ENCODE measurements at places on chromosomes 7 and 10.

DNA sequence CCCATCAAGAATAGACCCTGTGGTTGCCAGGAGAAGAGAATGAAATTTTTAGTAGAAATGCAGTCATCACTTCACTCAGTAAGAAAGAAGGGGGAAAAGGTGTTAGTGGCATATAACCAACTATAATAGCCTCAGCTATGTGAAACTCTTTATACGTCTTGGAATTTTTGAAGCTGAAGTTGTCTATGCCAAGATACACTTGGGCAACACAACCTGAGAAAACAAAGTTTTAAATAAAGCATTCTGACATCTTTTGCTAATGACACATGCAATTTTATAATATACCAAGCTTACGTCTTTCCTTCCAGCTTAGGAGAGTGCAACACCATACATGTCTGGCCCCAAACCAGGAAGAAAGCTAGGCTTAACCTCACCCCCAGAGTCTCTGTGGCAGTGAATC, 40.8 kb upstream of the ZNF438 start:
- DNase-seq = no peak

- no peak for DNase-seq
These were observed 97.9 kb upstream of the STEAP1B start for GRCh38 chr7:22597844-22598243.

DNA sequence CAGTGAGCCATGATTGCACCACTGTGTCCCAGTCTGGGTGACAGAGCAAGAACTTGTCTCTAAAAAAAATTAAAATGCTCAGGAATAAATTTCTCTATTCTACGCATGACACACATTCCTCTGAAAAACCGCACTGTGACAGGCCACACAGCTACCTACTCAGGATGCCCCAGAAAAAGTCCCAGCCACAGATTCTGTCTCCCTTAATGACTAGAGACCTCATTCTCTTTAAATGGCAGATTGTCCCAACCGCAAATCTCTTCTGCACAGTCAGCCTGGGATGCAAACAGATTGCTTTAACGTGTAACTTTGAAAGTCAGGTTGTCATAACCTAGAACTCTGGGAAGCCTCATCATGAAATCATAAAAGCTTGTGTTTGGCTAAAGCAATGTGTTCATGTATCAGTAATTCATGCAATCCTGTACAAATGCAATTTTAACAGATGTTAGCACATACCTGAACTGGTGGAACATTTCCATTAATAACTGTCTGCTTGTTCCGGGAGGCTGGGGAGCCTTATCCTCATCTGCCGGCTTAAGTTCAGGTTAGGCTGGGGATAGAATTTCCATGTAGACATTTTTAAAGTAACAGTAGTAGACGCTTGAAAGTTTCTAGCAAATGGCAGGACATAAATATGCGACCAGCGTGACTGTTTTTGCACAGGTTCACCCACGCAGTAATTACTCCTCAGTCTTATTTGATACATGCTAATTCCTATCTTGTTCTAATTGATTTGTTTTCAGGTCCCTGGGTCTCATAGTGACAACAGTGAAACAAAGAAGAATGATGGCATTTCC, 26.2 kb upstream of the MSRB2 start:
- no peak for DNase-seq

GRCh38 chr7:14905764-14906163, 3.2 kb upstream of the DGKB start:
- DNase-seq = no peak

DNA sequence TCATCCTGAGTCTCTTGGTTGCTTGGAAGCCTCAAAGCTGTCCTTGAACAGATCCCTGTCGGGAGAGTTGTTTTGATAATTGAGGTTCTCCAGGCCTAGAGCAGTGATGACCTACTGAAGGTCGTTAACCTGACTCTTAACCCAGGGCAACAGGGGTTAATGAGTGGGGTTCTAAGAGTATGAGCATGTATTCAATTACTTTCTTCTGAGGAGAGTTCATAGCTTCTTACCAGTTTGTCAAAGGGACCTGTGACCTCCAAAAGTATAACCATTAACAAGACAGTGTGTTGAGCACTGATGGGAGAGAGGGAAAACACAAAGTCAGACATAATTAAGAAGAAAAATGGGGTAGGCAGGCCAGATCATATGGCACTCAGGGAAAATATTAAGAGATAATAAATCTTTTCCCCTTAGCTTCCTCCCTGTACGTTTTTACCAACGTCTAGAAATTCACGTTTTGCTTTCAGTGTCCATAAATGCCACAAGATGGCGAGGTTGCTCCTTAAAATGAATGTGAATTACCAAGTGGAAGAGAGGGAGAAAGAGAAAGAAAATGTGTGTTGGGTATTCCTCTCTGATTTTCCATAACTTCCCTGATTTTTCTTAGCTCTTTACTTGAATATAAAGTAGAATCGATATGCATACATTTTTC, 97.6 kb downstream of the SUGCT start:
- peak; percentile 53 for DNase-seq

DNA sequence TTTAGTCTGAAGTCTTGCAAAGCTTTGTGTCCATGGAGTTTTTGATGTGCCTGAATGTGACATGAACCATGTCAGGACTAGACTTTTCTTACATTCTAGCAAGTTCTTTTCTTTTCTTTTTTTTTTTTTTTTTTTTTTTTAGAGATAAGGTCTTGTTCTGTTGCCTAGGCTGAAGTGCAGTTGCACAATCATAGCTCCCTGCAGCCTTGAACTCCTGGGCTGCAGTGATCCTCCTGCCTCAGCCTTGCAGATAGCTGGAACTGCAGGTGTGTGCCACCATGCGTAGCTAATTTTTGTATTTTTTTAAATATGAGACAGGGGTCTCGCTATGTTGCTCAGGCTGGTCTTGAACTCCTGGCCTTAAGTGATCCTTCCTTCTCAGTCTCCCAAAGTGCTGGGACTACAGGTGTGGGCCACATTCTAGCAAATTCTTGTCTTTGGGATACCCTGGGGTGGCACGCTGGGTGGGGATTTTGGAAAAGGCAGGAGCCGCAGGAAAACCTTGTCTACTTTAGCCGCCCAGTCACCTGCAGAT, 152.8 kb downstream of the SVIL start:
- no peak for DNase-seq

DNA sequence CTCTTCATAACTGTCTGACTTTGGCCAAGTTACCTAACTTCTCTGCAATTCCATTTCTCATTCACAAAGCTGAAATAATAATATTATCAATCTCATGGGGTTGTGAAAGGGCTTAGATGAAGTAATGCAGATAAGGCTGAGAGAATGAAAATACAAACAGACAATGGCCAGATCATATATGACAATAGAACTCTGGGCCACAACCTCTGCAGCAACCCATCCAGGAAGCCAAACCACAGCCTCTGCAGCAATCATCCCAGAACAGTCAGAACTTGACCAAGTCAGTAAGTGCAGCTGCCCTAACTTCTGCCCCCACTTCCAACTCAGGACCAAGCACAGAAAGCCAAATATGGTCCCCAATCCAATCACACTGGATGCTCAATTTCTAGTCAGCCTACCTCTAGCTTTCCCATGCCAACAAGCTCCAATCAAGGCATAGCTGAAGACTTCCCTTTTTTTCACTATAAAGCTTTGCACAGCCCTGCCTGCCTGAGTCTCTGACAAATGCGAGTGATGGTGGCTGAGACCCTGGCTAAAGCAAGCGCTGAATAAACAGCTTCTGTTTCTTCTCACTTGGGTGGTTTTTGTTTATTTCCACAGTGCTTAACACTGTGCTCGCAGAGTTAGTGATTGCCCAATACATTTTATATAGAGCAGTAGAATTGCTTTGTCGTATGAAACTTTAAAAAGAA, 34.8 kb upstream of the TNPO3 start:
- DNase-seq = no peak

DNA sequence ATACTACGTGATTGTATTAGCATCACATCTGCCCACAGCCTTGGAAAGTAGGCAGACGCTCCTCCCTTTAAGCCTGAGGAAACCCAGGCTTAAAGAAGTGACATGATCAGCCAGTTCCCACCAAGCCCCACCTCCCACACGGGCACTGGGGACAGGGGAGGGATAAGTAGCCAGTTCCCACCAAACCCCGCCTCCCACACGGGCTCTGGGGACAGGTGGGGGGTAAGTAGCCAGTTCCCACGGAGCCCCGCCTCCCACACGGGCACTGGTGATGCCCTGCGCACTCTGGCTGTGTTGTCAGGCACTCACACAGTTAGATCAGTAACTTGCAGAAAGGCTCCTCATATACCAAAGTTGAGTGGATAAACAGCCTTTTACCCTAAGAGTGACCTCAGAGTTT, 606.8 kb downstream of the PTPRN2 start:
- no peak for DNase-seq

GRCh38 chr10:30861221-30861620, 170.4 kb downstream of the ZNF438 start:
- no peak for DNase-seq

- no peak for DNase-seq
These were observed 411 bp downstream of the BCCIP start for GRCh38 chr10:125823663-125824251.

DNA sequence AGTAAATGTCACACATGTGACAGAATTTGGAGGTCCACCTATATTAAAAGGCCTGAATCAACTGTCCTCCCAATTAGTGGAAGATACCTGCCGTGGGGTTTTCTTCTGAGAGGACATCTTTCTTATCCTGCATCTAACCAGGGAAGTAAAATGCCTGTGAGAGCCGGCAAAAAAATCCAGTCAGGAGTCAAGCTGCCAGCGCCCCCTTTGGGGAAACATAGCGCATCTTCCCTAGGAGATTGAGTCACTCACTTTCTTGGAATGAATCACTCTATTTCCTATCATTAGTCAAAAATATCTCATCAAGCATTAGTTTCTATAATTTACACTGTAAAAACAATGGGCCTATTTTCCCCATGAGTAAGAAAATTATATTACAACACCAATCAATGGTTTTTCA, 66.4 kb upstream of the ANK3 start:
- no peak for DNase-seq

DNA sequence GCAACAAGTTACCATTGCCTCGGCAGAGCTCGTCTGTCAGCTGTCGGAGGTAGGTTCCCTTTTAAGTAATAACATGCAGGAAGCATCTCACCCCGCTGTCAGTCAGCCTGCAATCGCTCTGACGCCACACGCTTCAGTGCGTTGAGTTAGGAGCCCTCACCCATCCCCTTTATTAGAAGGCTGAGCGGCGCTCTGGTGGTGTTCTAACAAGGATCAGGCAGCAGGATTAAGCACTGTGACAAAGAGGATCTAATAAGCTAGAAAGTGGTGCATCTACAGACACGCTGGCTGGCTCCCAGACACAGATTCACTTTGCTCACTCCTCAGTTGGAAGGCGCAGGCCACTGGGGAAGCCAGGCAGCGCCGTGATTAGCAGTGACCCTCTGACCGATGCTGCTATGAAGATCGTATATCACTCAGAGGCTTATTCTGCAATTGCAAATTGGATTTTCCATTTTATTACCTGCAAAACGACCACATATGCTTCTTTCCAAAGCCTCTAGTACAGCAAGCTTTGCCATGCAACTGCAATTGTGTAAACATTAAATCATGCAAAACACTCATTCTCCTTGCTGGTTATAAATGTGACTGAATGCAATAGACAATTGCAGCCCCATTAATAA, 117.7 kb downstream of the RSU1 start:
- DNase-seq = no peak

DNA sequence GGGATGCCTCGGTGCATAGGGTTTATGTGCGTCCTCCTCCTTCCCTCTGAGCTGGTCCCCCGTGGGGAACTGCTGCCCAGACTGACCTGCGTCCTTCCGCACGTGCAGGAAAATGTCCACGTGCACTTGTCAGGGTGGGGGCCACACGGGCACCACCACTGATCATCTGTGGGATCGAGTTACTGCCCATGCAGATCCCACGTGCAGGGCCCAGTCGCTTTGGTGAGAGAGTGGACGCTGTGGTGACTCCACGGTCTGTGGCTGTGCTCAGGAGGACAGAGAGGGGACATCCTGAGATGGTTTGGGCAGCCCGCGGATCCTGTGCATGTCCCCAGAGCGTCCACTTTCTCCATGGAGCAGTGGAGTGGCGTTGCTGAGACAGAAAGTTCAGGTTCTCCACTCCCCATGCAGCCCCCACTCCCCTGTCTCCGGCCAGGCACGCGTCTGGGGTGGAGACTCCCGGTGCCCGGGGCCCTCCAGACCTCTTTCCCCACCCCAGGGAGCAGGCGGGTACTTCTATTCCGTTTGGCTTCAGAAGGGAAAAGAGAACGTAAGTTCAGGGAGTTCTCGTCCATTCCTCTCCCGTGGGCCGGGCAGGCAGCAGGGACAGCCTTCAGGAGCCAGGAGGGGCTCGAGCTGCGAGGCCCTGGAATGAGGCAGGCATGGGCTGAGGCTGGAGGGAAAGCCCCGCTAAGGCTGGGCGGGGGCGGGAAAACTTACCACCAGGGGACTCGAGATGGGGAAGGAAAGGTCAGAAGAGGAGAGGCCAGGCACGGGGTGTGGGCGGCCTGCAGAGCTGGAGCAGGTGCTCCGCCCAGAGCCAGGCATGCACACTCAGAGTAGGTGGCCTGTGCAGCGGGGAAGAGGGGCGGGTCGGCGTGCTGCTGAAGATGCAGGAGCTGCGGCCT, 59.9 kb downstream of the EGFR start:
- no peak for DNase-seq

GRCh38 chr7:120949393-120949911, 1.1 kb upstream of the ING3 start:
- DNase-seq = no peak

GRCh38 chr7:111232249-111233084, 141.5 kb downstream of the LRRN3 start:
- no peak for DNase-seq

DNA sequence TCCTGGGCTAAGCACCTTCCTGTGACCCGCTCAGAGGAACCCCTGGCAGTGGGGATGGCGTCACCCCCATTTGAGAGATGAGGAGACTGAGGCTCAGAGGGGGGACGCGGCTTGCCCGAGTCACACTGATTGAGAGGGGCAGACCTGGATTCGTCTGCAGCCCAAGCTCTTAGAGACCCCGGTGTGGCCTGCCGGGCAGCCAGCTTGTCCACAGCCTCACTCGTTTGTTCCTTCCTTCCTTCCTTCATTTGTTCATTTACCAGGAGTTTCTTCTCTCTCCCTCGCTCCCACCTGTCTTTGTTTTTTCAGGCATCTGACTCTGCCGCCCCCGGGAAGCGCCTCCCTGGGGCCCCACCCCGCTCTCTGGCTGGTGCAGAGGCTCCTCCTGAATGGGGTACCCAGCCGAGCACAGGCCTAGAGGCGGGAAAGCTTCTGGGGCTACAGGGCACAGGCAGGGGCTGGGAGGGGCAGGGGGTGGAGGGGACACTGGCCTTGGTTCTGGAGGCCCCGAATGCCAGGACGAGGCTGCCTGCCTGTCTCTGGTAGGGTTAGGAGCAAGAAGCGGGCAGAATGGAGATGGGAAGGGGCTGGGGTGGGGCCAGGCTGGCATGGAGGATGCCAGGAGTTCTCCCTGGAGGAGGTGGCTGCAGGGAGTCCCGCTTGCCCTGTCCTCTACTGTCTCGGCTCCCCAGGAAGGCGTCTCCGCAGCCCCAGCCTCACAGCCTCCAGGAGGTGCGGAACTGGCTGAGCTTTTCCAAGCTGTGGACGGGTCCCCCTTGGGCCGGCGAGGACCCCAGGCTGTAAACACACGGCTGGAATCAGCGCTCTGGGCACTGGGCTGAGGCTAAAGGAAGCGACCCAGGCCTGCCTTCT, 91.6 kb downstream of the UNCX start:
- DNase-seq = no peak
